ENCODE measurements at places on chromosomes 4 and X.

DNA sequence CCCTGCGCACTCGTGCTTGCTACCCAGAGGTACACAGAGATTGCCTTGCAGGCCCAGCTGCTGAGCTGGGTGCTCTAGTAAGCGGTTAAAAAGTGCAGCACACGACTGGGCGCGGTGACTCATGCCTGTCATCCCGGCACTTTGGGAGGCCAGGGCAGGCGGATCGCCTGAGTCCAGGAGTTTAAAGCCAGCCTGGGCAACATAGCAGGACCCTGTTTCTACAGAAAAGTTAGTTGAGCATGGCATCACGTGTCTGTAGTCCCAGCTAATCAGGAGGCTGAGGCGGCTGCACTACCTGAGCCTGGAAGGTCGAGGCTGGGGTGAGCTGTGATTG, 5.5 kb downstream of the UVSSA start:
- H3K4me1 ChIP-seq: peaks cover 14% of the 10 kb centered on the region
- no peaks in the 10 kb centered on the region for H3K27me3 ChIP-seq
- no peak for DNase-seq
- peaks cover 62% of the 10 kb centered on the region for H3K36me3 ChIP-seq
- no peak overlapping the region for H3K27ac ChIP-seq

DNA sequence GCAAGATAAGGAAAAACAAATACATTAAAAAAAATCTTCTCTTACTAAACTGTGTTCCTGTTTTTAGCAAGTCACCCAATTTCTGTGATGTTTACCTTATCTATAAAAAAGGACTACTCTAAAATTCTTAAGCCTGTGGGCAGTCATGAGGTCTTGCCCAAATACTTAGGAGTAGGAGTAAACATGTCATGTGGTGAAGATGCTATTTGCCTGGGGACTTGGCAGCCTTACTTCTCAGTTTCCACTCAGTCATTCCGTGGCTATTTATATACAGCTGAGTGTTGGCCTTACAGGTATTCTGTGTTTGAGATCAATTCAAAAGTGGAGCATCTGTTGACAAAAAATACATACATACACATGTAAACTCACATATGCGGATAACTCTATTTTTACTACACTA, 89.9 kb upstream of the TLR2 start:
- no peaks in the 10 kb centered on the region for H3K4me1 ChIP-seq
- no peaks in the 10 kb centered on the region for H3K27me3 ChIP-seq
- DNase-seq: no peak
- H3K27ac ChIP-seq: no peak overlapping the region
- H3K4me3 ChIP-seq: no peak overlapping the region

- no peak for DNase-seq
- H3K4me3 ChIP-seq: no peak overlapping the region
- no peaks in the 10 kb centered on the region for H3K4me1 ChIP-seq
- no peak overlapping the region for H3K27ac ChIP-seq
These were observed 8.1 kb upstream of the HSD17B13 start for GRCh38 chr4:87330761-87331160.

- H3K27ac ChIP-seq: no peak overlapping the region
- no peaks in the 10 kb centered on the region for H3K27me3 ChIP-seq
These were observed 72.9 kb upstream of the GUCY1A1 start for GRCh38 chr4:155593793-155594192.
